ENCODE measurements at places on chromosomes 4 and X.

- DNase-seq, result no peak
These were observed 288.3 kb downstream of the CHIC1 start for GRCh38 chrX:73851014-73852009.

DNA sequence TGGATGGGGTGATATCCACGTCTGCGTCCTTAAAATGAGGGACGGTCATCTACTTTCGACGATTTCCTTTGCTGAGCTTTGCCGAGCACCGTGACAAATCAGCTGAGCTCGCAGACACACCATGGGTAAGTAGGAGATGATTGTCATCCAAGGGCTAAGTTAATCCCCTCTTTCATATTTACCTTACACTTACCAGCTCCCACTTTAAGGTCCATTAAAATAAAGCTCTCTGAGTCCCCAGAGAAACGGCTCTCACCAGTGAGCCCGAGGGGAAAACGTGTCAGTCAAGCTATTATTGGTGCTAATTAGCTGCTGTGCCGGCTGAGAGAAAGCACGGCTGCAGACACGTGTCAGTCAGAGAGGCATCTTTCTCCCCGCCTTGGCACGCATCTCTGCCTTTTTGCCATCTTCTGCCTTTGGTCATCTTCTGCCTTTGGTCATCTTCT lies 72.2 kb downstream of the CRLF2 start:
- DNase-seq, result peak; percentile 74

- no peak for DNase-seq
These were observed 440.8 kb upstream of the RASGEF1B start for GRCh38 chr4:81912376-81913030.

GRCh38 chr4:118352843-118353533 lies at the start of gene PRSS12:
TSS of gene PRSS12 (minus strand) at chr4:118353003. CDS start at chr4:118352720, 283 bp downstream.
- peak; percentile 89 for DNase-seq

GRCh38 chr4:164446516-164446915 lies 307.4 kb upstream of the SMIM31 start:
- DNase-seq, result no peak
